ENCODE measurements at places on chromosomes 1 and 21.

- no peak for DNase-seq
Observed at GRCh38 chr1:109832945-109833344, 69.2 kb upstream of the EPS8L3 start.

DNA sequence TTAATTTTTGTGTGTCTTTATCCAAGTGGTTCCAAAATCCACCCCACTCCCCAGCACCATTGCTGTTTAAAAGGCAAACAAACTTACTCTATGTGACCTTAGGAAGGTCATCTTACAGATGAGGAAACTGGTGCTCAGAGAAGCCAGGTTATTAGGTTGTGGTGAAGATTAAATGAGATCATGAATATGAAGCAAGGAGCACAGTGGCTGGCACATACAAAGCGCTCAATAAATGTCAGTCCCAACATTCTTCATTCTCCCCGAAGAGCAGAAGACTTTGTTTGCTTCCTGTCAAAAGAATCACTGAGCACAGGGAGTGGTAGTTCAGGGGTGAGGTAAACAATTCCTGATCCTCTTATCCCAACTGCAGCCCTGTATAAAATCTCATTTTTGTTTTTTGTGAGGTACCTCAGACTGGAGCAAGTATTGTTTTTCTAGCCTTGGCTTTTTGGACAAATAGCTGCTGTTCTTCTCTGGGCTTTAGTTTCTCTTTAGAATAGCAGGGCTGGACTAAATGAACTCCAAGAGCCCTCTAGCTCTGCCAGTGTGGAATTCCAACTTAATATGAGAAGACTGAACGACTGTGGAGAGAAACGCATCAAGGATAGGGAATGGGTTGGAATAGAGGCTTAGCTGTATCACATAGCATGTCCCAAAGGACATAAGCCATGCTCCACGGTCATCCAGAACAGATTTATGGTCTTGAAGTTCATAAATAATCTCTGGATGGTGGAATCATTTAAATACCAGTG is 455.3 kb upstream of the USP24 start:
- no peak for DNase-seq

DNA sequence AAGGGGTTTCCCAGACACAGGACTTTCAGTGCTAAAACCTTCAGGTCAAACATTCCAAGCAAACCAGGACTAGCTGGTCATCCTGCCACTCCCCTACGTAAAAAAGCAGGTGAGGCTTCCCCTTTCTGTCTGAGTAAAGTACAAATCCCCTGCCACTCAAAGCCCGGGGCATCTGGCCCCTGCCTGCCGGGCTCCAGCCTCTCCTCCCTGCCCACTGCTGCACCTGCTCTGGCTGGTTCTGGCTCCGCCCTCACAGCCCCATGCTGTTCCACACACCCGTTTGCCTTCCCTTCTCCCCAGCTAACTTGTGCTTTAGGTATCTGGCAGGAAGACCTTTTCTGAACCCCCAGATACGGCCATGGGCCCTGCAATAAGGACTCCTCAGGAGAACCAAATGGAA is 23.3 kb upstream of the S100A7 start:
- DNase-seq: no peak

DNA sequence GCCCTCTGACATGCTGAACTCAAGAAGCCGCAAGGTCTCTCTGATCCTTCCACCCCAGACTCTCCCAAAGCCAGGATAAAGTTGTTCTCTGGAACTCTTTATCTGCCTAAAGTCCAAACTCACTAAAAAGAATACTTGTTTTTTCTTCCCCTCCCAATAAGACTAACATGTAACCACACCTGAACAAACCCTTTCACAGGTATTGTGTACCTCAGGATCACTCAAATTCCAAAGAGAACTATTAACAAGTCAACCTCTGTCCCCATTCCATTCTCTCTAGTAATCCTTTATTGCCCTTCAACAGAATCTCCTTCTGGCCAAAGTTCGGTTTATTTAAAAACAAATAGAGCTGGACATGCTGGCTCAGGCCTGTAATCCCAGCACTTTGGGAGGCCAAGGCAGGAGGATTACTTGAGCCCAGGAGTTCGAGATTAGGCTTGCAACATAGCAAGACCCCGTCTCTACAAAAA is 4.1 kb upstream of the TOE1 start:
- no peak for DNase-seq

GRCh38 chr1:15100121-15100879 is 53.2 kb upstream of the TMEM51 start:
- no peak for DNase-seq

- no peak for DNase-seq
Observed at GRCh38 chr1:25564777-25565574, 21.6 kb downstream of the LDLRAP1 start.

GRCh38 chr21:44329086-44329889 is 9.9 kb downstream of the CFAP410 start:
- DNase-seq: no peak

- DNase-seq: no peak
Observed at GRCh38 chr1:184482136-184482535, 95.3 kb downstream of the C1orf21 start.

GRCh38 chr1:197486946-197487345 is 218.9 kb downstream of the CRB1 start:
- no peak for DNase-seq

DNA sequence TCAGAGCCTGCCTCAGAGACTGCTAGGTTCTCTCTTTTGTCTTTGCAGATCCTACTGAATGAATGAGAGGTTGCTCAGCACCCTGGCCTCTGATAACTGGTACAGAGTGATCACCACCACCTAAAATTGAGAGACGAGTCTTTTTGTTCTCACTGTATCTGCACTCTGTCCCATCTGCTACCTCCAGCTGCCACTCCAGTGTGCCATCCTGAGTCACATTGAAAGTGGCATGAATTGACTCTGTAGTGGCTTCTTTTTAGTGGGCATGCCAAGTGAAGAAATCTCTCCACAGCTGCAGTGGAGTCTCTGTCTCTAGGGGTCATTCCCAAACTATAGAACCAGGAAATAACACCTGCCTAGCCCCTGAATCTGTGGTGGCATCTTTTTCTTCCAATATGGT is 14.7 kb downstream of the CAMK1G start:
- DNase-seq: no peak

GRCh38 chr1:8217011-8217711 is 100.8 kb upstream of the SLC45A1 start:
- no peak for DNase-seq

DNA sequence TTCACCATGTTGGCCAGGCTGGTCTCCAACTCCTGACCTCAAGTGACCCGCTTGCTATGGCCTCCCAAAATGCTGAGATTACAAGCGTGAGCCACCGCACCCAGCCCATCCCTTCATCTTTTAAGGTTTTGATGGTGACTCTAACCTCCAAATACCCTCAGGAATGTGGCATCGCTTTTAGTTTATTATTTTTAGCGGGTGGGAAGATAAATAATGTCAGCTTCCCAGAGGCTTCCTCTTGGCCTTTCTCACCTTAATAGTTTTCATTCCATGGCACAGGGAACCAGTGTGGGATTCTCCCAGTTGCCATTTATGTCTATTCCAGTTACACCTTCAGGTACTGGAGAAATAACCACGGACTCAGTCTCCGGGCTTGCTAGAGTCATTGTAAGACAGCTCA is 92.1 kb upstream of the LRRN2 start:
- no peak for DNase-seq

GRCh38 chr1:203511930-203512329 is 18.0 kb downstream of the OPTC start:
- DNase-seq: no peak
